Subcutaneous adipose tissue (tissue), 4 donors: ENCODE measurements at places on chromosomes 4 and X. TPM values are rescaled to one million over a fixed set of nuclear protein-coding genes. Genes with fewer than 3 reads are reported as not detected.

OTC gene
- total RNA-seq = 2.1 TPM

UBL4A gene
- 26.7 TPM for total RNA-seq

RWDD4 gene
- 16.6 TPM for total RNA-seq

POF1B gene
- not detected for total RNA-seq

PCSK1N gene
- total RNA-seq = not detected

RHOXF2 gene
- total RNA-seq = not detected

IL15 gene
- total RNA-seq = 9.0 TPM

NIPAL1 gene
- total RNA-seq = 0.33 TPM

NPNT gene
- 2.4 TPM for total RNA-seq
